ENCODE measurements at places on chromosomes 4 and X. TPM values are rescaled to one million over a fixed set of nuclear protein-coding genes. Genes with fewer than 3 reads are reported as not detected.

RNF175 gene
- 0.57 TPM for total RNA-seq

NWD2 gene
- total RNA-seq, result not detected

KIAA1210 gene
- total RNA-seq, result not detected

CXCL11 gene
- total RNA-seq, result 0.14 TPM

ELF2 gene
- total RNA-seq, result 26.2 TPM

MAGEA1 gene
- not detected for total RNA-seq

NEIL3 gene
- 18.6 TPM for total RNA-seq

PPEF2 gene
- 0.09 TPM for total RNA-seq

AR gene
- total RNA-seq, result not detected

PSAPL1 gene
- not detected for total RNA-seq

HSFX4 gene
- total RNA-seq, result not detected

RAB40AL gene
- not detected for total RNA-seq

EDNRA gene
- total RNA-seq, result not detected

GRCh38 chrX:9980927-9981326, 13.8 kb downstream of the CLDN34 start:
- H3K4me3 ChIP-seq, result no peak overlapping the region
- H3K4me1 ChIP-seq, result no peaks in the 10 kb centered on the region
- H3K27ac ChIP-seq, result no peak overlapping the region
- no peak for DNase-seq
- H3K36me3 ChIP-seq, result no peaks in the 10 kb centered on the region

GRCh38 chr4:144480068-144480467, 165.9 kb upstream of the HHIP start:
- no peaks in the 10 kb centered on the region for H3K4me1 ChIP-seq
- DNase-seq, result no peak
- H3K27me3 ChIP-seq, result peaks cover 3% of the 10 kb centered on the region
- H3K27ac ChIP-seq, result no peak overlapping the region
- H3K4me3 ChIP-seq, result no peak overlapping the region

- H3K36me3 ChIP-seq, result no peaks in the 10 kb centered on the region
- no peaks in the 10 kb centered on the region for H3K27me3 ChIP-seq
- DNase-seq, result no peak
- no peak overlapping the region for H3K27ac ChIP-seq
Observed at GRCh38 chr4:77097611-77098010, 21.8 kb upstream of the CCNI start.

- DNase-seq, result no peak
- H3K36me3 ChIP-seq, result no peaks in the 10 kb centered on the region
Observed at GRCh38 chr4:148692242-148692641, 250.0 kb upstream of the NR3C2 start.

- DNase-seq, result no peak
- H3K4me1 ChIP-seq, result no peaks in the 10 kb centered on the region
Observed at GRCh38 chr4:41748074-41748570, 403 bp downstream of the PHOX2B start.

DNA sequence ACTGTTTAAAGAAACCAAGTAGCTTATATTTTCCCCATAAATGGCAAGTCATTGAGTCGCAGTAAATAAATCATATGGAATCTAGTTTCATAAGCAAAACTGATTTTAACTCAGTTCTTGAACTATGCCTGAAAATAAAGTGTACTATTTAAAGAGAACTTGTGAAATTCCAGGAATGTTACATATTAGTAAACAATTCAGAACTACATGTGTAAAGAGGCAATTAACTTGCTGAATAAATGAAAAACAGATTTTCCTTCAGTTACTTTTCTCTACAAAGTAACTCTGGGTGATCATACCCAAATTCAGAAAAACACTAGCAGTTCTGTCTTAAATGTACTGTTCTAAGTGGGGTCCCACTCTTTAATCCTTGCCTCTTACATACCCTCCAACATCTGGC, 236.1 kb upstream of the EDNRA start:
- H3K27ac ChIP-seq, result no peak overlapping the region
- no peaks in the 10 kb centered on the region for H3K27me3 ChIP-seq
- H3K36me3 ChIP-seq, result no peaks in the 10 kb centered on the region

DNA sequence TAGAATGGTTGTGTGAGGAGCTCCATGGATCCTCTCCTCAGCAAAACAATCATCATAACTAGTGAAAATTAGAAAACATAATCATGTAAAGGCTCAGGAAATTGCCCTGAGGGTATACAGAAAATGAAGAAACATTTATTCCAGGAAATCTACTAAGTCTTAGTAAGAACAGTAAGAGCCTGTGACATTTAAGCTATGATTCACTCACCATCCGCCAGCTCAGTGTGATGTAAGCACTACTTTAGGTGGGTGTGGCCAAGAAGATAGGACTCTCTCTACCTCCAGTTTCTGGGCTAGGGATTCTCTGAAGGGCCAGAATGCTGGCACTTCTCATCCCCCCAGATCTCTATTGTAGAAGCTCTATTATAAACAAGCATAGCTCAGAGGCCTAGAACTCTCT, 147.5 kb downstream of the DLG3 start:
- H3K4me1 ChIP-seq, result peaks cover 15% of the 10 kb centered on the region
- DNase-seq, result peak; percentile 61
- peaks cover 4% of the 10 kb centered on the region for H3K36me3 ChIP-seq
- no peaks in the 10 kb centered on the region for H3K27me3 ChIP-seq
- peak overlapping the region; percentile 17 for H3K27ac ChIP-seq

- no peak overlapping the region for H3K27ac ChIP-seq
- no peak for DNase-seq
- no peaks in the 10 kb centered on the region for H3K36me3 ChIP-seq
- peaks cover 15% of the 10 kb centered on the region for H3K4me1 ChIP-seq
- H3K27me3 ChIP-seq, result no peaks in the 10 kb centered on the region
- no peak overlapping the region for H3K4me3 ChIP-seq
Observed at GRCh38 chrX:129679901-129680300, 25.1 kb upstream of the APLN start.

GRCh38 chr4:31620476-31620875, 900.3 kb downstream of the PCDH7 start:
- no peak for DNase-seq
- H3K27ac ChIP-seq, result no peak overlapping the region
- H3K4me3 ChIP-seq, result no peak overlapping the region
- no peaks in the 10 kb centered on the region for H3K27me3 ChIP-seq

GRCh38 chr4:99252746-99253145, 33.7 kb upstream of the ADH6 start:
- H3K4me1 ChIP-seq, result no peaks in the 10 kb centered on the region
- H3K27me3 ChIP-seq, result peaks cover 2% of the 10 kb centered on the region
- no peak for DNase-seq
- no peak overlapping the region for H3K4me3 ChIP-seq

GRCh38 chr4:164384416-164384815, 369.5 kb upstream of the SMIM31 start:
- no peak for DNase-seq
- peaks cover 3% of the 10 kb centered on the region for H3K4me1 ChIP-seq
- H3K4me3 ChIP-seq, result no peak overlapping the region
- H3K27me3 ChIP-seq, result peaks cover 40% of the 10 kb centered on the region
- H3K27ac ChIP-seq, result no peak overlapping the region

GRCh38 chr4:15459706-15460105, 10.0 kb upstream of the CC2D2A start:
- H3K36me3 ChIP-seq, result no peaks in the 10 kb centered on the region
- no peak for DNase-seq
- peaks cover 3% of the 10 kb centered on the region for H3K4me1 ChIP-seq
- no peaks in the 10 kb centered on the region for H3K27me3 ChIP-seq
- no peak overlapping the region for H3K4me3 ChIP-seq

DNA sequence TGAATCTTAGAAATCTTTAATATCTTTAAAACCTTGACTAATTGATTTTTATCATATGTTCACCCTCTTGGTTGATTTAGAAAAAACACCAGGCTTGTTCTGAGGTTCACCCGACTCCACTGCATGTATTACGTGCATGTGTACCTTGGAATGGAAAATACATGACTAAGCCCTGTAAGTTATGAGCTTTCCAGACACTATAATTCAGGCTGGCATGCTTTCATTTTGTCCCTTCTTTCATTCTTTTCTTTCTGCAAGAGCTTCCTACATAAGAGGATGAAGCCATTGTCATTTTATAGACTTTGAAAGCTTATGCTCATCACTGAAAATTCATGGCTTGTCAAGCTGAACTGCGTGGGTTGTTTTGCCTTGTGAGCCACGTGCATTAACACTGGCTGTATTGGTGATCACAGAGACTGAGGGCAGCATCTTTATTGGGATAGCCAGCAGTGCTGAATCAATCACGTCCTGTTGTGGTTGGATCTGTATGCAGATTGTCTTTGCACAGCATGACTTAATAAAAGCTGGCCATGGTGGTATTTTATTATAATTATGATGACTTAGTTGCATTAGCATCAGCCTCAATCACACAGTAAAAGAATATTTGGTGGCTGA, 141.9 kb downstream of the SLIT2 start:
- no peaks in the 10 kb centered on the region for H3K4me1 ChIP-seq
- no peaks in the 10 kb centered on the region for H3K36me3 ChIP-seq
- no peak overlapping the region for H3K4me3 ChIP-seq
- DNase-seq, result no peak
- no peaks in the 10 kb centered on the region for H3K27me3 ChIP-seq

DNA sequence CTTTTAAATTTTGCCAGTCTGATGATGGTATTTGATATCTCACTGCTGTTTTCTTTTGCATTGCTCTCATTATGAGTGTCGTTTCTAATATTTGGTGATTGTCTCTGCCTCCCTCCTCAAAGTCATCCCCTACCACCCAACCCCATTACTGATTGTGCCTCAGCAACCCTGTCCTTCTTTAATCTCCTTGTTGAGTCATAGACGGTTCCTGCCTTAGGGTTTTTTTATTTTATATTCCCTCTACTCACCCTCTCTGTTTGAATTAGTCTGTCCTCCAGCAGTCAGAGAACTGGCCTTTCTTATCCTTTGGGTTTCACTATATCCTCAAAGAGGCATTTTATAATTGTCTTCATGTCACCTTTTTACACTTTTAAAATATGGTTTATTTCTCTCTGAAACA, 409.3 kb upstream of the CPEB2 start:
- no peaks in the 10 kb centered on the region for H3K36me3 ChIP-seq
- no peak for DNase-seq

GRCh38 chr4:91525621-91526020, 778.1 kb upstream of the GRID2 start:
- H3K36me3 ChIP-seq, result no peaks in the 10 kb centered on the region
- no peaks in the 10 kb centered on the region for H3K4me1 ChIP-seq
- H3K4me3 ChIP-seq, result no peak overlapping the region

GRCh38 chr4:100823066-100823992, 305.5 kb upstream of the EMCN start:
- peaks cover 2% of the 10 kb centered on the region for H3K27me3 ChIP-seq
- peak; percentile 49 for DNase-seq
- H3K36me3 ChIP-seq, result no peaks in the 10 kb centered on the region
- H3K4me1 ChIP-seq, result peaks cover 13% of the 10 kb centered on the region

DNA sequence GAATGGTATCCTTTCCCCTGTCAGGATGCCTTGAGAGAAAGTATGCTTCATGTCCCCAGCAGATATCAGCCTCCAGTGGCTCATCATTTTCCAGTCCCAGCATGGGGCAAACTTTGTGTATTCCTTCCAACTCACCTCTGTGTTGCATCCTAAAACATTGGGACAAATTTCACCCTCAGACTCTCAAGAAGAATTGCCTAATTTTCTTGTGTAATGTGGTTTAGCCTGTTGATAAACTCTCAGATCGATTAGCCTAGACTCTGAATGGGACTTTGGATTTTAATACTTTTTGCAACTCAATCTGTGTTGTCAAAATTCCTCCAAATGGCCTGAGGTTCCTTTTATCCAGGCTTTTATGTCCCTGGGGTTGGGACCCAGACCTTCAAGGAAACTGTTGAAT, 805.3 kb downstream of the C4orf33 start:
- H3K4me3 ChIP-seq, result no peak overlapping the region
- DNase-seq, result no peak
- H3K36me3 ChIP-seq, result no peaks in the 10 kb centered on the region
- no peak overlapping the region for H3K27ac ChIP-seq
- no peaks in the 10 kb centered on the region for H3K4me1 ChIP-seq

GRCh38 chr4:27000122-27000521, 139.5 kb downstream of the STIM2 start:
- no peak for DNase-seq
- no peaks in the 10 kb centered on the region for H3K27me3 ChIP-seq
- H3K4me3 ChIP-seq, result no peak overlapping the region
- H3K27ac ChIP-seq, result no peak overlapping the region
- H3K36me3 ChIP-seq, result peaks cover 15% of the 10 kb centered on the region
- H3K4me1 ChIP-seq, result peaks cover 55% of the 10 kb centered on the region

DNA sequence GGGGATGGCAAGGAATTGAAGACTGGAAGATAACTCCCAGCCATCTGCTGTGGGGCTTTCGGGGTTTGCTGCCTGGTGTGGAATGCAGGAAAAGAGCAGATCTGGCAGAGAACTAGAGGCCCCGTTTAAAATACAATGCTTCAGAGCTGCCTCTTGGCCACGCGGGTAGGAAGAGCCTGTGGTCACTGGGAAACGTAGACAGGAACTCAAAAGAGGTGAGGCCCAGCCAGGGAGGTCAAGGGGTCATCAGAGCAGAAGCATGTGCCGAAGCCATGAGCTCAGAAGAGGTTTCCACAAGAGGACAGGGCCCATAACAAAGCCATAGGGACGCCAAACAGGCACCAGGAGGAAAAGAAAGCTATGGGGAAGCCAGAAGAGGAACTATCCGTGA, 14.5 kb upstream of the STS start:
- peaks cover 31% of the 10 kb centered on the region for H3K4me1 ChIP-seq
- peak overlapping the region; percentile 47 for H3K27ac ChIP-seq
- H3K4me3 ChIP-seq, result no peak overlapping the region
- peaks cover 5% of the 10 kb centered on the region for H3K36me3 ChIP-seq

- H3K4me1 ChIP-seq, result peaks cover 3% of the 10 kb centered on the region
- H3K27me3 ChIP-seq, result peaks cover 19% of the 10 kb centered on the region
- H3K36me3 ChIP-seq, result peaks cover 7% of the 10 kb centered on the region
- H3K4me3 ChIP-seq, result no peak overlapping the region
- H3K27ac ChIP-seq, result no peak overlapping the region
- DNase-seq, result no peak
Observed at GRCh38 chr4:83618991-83619645, 83.2 kb downstream of the GPAT3 start.

GRCh38 chr4:168119100-168119499, 26.8 kb downstream of the ANXA10 start:
- H3K4me3 ChIP-seq, result no peak overlapping the region
- peaks cover 7% of the 10 kb centered on the region for H3K27me3 ChIP-seq
- H3K27ac ChIP-seq, result no peak overlapping the region
- H3K4me1 ChIP-seq, result no peaks in the 10 kb centered on the region
- no peaks in the 10 kb centered on the region for H3K36me3 ChIP-seq

GRCh38 chrX:78024349-78025059, 55.1 kb upstream of the PGAM4 start:
- H3K4me1 ChIP-seq, result peaks cover 3% of the 10 kb centered on the region
- no peak overlapping the region for H3K4me3 ChIP-seq
- no peaks in the 10 kb centered on the region for H3K36me3 ChIP-seq
- peak; percentile 28 for DNase-seq
- H3K27ac ChIP-seq, result no peak overlapping the region
- no peaks in the 10 kb centered on the region for H3K27me3 ChIP-seq

DNA sequence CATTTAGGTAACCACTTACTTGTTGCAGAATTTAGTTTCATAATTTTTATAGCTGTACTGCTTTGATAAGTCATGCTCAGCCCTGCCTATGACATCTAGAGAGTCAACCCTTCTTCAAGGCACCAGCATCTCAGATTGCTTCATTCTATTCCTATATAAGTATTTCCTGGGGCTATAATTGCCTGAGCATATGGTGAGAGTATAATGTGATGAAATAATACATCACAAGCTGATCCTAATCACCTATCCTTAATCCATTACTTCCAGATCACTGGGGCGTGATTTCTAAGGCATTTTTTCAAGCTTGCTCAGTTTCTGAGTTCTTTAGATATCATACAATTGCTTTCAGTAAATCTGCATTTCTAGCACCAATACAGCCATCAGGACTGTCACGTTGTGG, 200.0 kb upstream of the NPY2R start:
- peaks cover 2% of the 10 kb centered on the region for H3K27me3 ChIP-seq
- no peak overlapping the region for H3K4me3 ChIP-seq
- no peaks in the 10 kb centered on the region for H3K4me1 ChIP-seq
- no peak overlapping the region for H3K27ac ChIP-seq
- no peaks in the 10 kb centered on the region for H3K36me3 ChIP-seq
